HAP-1 (cell line): ENCODE measurements at places on chromosomes 3 and 15.

DNA sequence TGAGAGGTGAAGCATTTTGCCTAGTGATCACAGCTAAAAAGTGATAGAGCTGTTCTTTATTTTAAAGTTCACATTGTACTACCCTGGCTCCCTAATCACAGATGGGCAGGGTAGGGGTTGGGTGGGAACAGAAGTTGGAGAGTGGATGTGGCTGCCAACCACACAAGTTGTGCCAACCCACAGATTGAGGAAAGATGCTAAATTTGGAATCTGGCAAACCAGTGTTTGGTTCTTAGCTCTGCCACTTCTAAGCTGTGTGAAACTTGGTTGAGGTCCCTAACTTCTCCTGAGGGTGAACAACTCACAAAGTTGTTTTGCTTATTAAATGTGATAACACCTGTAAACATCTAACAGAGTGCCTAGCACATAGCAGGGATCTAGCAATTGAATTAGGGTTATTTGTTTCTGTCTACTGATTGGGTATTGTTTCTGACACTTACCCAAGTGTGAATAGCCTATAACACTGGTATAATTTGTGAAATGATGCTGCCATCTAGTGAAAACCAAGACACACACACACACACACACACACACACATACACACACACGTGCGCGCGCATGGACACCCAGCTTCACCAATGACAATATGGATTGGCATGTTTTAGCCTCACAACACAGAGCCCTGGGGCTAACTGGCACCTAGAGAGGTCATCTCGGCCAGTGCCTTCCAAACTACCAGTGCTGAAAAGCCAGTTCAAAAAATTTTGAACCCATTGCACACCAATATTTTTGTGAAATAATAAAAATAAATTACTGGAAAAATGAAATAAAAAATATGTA is 25.3 kb downstream of the ADGRG7 start:
- DNase-seq: peak; percentile 33

- no peak for DNase-seq
These were observed 98.2 kb downstream of the HHLA2 start for GRCh38 chr3:108394563-108394962.

GRCh38 chr3:194019398-194020165 is 116.4 kb upstream of the HES1 start:
- DNase-seq: no peak

DNA sequence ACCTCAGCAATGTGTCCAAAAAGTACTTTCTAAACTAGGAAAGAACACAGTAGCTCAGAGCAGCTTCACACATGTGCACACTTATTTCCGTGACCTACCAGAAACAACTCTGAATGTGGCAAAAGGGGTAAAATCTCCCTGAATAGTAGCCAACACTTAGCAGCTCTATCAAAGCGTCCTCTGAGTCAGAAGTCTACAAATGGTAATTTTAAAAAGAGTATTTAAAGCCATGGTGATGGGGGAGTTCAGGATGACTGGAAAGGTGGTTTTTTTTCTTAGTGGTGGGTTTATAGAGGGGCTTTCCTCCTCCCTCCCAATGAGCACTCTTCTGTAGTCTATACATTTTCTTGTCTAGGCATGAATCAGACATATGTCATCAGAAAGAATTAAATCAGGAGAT is 223.8 kb upstream of the PRICKLE2 start:
- no peak for DNase-seq

DNA sequence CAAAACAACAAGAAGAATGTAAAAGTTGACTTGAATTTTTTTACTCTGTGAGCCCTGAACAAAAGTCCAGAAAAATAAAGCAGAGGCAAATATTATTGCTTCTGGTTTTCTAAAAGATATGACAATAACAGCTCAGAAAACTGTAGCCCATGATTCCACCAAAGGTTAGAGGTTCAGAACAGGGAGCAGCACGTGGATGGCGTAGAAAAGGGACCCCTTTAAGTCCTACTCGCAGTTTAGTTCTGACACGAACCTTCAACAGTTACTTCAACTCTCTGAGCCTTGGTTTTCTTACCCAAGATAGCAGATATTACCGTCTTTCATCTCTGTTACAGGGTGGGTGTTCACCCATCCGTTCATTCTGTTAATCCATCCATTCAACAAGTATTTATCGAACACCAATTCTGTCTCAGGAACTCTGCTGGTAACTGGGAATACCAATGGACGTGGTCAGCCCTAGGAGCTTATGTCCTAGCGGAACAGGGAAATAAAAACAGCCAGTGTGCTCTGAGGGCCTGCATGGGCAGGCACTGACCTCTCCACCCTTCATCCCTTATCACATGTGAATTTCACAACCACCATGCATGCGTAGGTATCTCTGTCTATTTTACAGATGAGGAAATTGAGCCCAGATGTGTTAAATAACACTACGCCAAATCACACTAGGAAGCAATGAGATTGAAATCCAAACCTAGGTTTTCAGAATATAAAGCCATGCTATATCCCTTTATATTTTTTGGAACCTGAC is 274.2 kb upstream of the ICE2 start:
- DNase-seq: no peak

DNA sequence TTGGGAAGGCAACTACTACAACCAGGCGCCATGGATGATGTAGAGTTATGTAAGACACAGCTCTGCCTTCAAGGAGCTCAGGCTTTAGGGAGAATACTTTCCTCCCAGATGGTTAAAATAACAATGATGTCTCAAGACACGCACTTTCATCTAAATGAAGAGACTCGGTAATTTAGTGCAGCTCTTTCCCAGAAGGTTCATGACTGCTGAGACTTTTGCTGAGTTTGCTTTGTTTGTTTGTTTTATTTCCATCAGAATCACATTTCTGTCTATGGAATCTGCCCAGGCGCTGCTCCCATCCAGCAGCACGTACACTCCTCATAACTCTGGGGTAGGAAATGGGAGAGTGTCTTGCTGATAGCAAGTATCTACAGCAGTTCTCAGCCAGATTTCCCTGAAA is 33.9 kb upstream of the MEX3B start:
- no peak for DNase-seq
